ENCODE measurements at places on chromosomes 4 and X. TPM values are rescaled to one million over a fixed set of nuclear protein-coding genes. Genes with fewer than 3 reads are reported as not detected.

The CFI gene
- 0.72 TPM for total RNA-seq

The EMCN gene
- not detected for total RNA-seq

The FAM184B gene
- total RNA-seq, result 0.07 TPM

The RBPJ gene
- total RNA-seq, result 10.9 TPM

The RFC1 gene
- total RNA-seq, result 18.8 TPM

The DACH2 gene
- not detected for total RNA-seq
